Activated T-cell treated with anti-CD3 and anti-CD28 coated beads for 48 hours (primary cell): ENCODE measurements at places on chromosomes 6 and 20.

GRCh38 chr6:80728101-80728750 is 621.8 kb downstream of the BCKDHB start:
- DNase-seq = no peak

DNA sequence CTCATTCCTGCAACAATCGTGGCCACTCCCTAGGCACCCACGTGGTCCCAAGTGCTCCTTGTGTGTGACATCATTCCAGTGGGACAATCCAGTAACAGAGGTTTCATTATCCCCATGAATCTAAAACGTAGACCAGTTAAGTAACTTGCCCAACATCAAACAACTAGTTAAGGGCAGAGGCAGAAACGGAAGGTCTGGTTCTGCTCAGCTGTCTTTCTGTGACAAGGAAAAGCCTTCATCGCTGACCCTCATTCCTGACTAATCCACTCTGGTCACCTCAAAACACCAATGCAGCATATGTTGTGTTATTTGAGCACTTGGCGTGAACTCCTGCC is 261.4 kb upstream of the JARID2 start:
- DNase-seq = no peak

- no peak for DNase-seq
These were observed 60.7 kb downstream of the SYNJ2 start for GRCh38 chr6:158042245-158042798.

DNA sequence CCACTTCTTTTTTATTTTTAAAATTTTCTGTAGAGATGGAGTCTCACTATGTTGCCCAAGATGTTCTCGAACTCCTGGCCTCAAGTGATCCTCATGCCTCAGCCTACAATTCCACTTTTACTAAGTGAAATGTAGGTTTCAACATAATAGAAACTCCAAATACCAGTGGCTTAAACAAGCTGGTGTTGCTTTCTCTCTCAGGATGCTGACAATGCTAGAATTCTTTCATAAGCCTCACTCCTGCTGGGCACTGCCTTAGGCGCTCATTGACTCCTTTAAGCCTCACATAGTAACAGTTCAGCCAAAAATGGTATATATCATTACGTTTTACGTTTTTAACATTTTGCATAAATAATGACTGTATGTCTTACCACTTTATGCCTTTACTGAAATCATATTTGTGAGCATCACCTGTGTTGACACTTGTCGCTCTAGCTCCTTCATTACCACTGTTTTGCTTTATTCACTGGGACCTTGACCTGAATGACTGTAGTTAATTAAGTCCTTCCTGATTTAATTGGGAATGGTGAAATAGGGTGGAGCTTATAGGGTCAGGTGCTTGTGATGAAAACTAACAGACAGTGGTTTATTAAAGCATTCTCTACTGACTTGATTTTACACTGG is 3.9 kb upstream of the CST9 start:
- DNase-seq = no peak

DNA sequence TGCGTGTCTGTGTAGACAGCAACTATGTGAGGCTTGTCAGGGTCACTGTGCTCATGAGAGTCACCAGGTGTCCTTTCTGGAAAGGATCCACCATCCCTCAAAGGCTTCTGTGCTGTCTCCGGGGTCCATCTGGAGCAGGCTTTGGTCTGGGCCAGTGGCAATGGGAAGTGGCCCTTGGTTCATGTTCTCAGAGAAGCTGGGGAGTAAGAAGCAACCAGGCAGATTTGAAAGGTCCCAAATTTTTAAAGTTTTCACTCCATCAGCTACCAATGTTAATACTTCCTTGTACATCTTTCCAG is 68.2 kb downstream of the GCNT2 start:
- DNase-seq = no peak

DNA sequence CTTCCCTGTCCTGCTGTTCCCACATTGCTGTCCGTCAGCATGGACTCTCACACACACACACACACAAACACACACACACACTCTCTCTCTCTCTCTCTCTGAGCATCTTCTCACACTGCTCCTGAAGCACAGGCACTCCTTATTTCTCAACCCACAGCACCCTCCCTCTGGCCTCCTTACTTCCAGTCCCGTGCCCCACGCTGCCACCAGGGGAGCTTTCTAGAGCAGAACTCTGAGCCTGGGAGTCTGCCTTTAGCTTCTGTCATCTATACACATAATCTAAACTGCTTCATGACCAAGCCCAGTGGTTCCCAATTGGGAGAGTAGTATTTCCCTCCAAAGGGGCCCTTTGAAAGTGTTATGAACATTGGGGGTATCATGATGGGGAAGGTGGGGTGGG is 29.1 kb downstream of the HECA start:
- DNase-seq = no peak

- no peak for DNase-seq
These were observed 91.0 kb downstream of the FYN start for GRCh38 chr6:111782192-111782809.

DNA sequence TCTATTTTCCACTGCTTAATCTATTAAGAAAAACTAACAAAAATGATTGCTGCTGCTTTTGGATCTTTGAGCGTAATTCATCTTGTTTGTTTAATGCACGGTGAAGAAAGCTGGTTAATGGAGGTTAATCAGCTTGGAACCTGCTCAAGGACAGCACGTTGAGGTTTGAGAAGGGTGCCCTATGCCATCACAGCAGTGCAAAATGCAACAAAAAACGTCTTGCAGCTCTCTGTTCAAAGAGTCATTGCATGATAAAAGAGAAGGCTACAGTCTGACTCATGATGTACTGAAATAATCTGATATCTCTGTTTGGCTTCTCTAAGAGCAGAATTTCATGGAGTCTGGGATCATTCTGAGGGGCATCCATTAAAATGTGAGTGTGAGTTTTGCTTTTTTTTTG is 80.6 kb upstream of the PREP start:
- DNase-seq = no peak

- DNase-seq = no peak
These were observed 227.3 kb upstream of the TENT5A start for GRCh38 chr6:81979767-81980166.

GRCh38 chr6:27059621-27060425 is 187.7 kb upstream of the PRSS16 start:
- no peak for DNase-seq
